ENCODE measurements at places on chromosomes 7 and 10. TPM values are rescaled to one million over a fixed set of nuclear protein-coding genes. Genes with fewer than 3 reads are reported as not detected.

GRCh38 chr10:43295436-43295835 lies 28.6 kb upstream of the RASGEF1A start:
- DNase-seq = no peak
- H3K27ac ChIP-seq = no peak overlapping the region
- 0 out of 2 replicates have a peak, but pooled peaks cover 3% of the 10 kb centered on the region for H3K27me3 ChIP-seq

- H3K4me3 ChIP-seq = no peak overlapping the region
- peaks cover 11% of the 10 kb centered on the region for H3K4me1 ChIP-seq
These were observed 171.4 kb upstream of the PPP2R2D start for GRCh38 chr10:131729361-131729760.

DNA sequence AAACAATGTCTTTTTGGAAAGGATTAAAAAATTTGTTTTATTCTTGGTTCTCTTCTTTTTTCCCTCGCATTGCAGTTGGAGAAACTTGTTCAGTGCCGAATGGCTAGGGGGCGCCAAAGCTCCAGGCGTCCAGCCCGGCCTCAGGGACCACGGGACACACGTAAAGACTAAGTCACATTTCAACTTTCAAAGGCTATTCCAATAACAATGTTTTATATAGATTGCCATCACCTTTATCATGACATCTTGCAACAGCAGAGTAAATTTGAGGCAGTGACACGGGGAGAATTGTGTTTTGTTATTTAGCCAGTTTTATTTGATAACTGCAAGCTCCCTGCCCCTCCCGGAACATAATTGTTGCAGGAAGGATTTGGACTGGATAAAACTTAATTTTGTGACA lies 2.2 kb upstream of the IGFBP3 start:
- peaks cover 50% of the 10 kb centered on the region for H3K27me3 ChIP-seq
- DNase-seq = peak; percentile 85
- no peaks in the 10 kb centered on the region for H3K36me3 ChIP-seq
- peaks cover 45% of the 10 kb centered on the region for H3K4me1 ChIP-seq

The NPSR1 gene
- not detected for total RNA-seq

The HOXA11 gene
- not detected for total RNA-seq

The CPN1 gene
- total RNA-seq = not detected

- H3K27ac ChIP-seq = no peak overlapping the region
- H3K27me3 ChIP-seq = no peaks in the 10 kb centered on the region
- H3K4me3 ChIP-seq = no peak overlapping the region
These were observed 110.8 kb downstream of the REEP3 start for GRCh38 chr10:63631991-63632390.

The ZNF25 gene
- 0.76 TPM for total RNA-seq

DNA sequence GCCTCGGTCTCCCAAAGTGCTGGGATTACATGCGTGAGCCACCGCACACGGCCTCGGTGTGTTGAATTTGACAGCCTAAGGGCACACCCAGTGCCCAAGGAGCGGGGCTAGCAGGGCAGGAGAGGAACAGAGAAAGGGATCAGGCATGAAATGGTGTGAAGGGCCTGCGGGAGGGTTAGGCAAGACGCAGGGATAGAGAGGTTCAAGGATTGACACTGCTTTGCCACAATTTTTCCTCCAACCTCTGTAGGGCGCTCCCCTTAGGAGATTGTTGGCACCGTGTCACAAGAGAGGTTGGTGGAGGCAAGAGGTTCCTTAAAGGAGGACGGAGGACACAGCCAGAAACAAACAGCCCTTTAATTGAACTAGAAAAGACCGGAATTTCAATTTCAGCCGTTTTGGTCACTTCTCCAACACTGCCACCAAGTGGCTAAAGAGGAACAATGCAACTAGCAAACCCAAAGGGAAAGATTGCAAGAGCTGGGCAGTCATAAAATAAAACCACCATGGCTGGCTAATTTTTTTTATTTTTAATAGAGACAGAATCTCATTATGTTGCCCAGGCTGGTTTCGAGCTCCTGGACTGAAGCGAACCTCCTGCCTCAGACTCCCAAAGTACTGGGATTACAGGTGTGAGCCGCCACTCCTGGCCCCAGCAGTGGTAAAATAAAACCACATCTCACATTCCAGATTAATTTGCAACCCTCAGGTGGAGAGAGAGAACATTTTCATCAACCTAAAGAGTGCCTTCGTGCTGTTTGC lies 6.9 kb upstream of the CREB3L2 start:
- no peaks in the 10 kb centered on the region for H3K36me3 ChIP-seq
- no peak overlapping the region for H3K27ac ChIP-seq
- H3K4me3 ChIP-seq = no peak overlapping the region
- no peaks in the 10 kb centered on the region for H3K27me3 ChIP-seq

GRCh38 chr10:49446031-49446430 lies 50.1 kb upstream of the DRGX start:
- no peak overlapping the region for H3K4me3 ChIP-seq
- H3K36me3 ChIP-seq = no peaks in the 10 kb centered on the region
- no peak for DNase-seq

DNA sequence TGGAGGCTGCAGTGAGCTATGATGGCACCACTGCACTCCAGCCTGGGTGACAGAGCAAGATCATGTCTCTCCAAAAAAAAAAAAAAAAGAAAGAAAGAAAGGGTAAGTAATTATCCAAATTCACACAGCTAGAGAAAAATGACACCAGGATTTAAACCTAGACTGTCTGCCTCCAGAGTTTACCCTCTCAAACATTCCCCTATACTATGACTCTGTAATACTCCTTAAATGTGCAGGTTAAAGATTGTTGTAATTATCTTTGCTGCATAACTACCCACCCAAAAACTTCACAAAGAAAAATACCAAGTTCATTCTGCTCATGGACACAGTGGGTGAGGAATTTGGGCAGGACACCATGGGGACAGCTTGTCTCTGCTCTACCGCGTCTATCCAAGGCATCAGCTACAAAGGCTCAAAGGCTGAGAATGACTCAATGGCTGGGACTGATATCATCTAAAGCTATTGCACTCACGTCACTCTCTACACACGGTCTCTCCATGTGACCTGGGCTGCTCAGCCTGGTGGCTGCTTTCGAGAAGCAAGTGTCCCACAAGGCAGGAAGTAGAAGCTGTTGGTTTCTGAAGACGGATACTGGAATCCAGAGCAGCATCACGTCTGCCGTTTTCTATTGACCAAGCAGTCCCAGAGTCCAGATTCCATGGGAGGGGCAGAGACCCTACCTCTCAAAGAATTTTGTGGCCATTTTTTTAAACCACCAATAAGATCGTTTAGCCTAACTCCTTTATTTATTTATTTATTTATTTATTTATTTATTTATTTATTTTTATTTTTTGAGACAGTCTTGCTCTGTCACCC lies 185.7 kb upstream of the AUTS2 start:
- no peaks in the 10 kb centered on the region for H3K36me3 ChIP-seq
- H3K4me1 ChIP-seq = no peaks in the 10 kb centered on the region
- H3K27ac ChIP-seq = no peak overlapping the region
- H3K27me3 ChIP-seq = no peaks in the 10 kb centered on the region
- no peak overlapping the region for H3K4me3 ChIP-seq
- no peak for DNase-seq

GRCh38 chr10:47047577-47048525 lies 136.6 kb downstream of the PTPN20 start:
- no peak overlapping the region for H3K4me3 ChIP-seq
- H3K27me3 ChIP-seq = no peaks in the 10 kb centered on the region
- DNase-seq = peak; percentile 78

- no peak overlapping the region for H3K27ac ChIP-seq
- H3K4me3 ChIP-seq = no peak overlapping the region
- DNase-seq = no peak
- H3K27me3 ChIP-seq = no peaks in the 10 kb centered on the region
These were observed 524.0 kb upstream of the PFKP start for GRCh38 chr10:2543142-2543886.

The ANKRD61 gene
- total RNA-seq = 0.42 TPM

- no peak overlapping the region for H3K4me3 ChIP-seq
- no peaks in the 10 kb centered on the region for H3K27me3 ChIP-seq
- H3K4me1 ChIP-seq = no peaks in the 10 kb centered on the region
- peaks cover 41% of the 10 kb centered on the region for H3K36me3 ChIP-seq
- no peak overlapping the region for H3K27ac ChIP-seq
- no peak for DNase-seq
These were observed 33.1 kb downstream of the MALSU1 start for GRCh38 chr7:23332193-23332592.

The NPY gene
- total RNA-seq = 3.1 TPM

- H3K36me3 ChIP-seq = no peaks in the 10 kb centered on the region
- no peaks in the 10 kb centered on the region for H3K27me3 ChIP-seq
- no peak for DNase-seq
- H3K4me1 ChIP-seq = no peaks in the 10 kb centered on the region
- H3K4me3 ChIP-seq = no peak overlapping the region
These were observed 44.0 kb downstream of the IMMP2L start for GRCh38 chr7:111518264-111518663.

DNA sequence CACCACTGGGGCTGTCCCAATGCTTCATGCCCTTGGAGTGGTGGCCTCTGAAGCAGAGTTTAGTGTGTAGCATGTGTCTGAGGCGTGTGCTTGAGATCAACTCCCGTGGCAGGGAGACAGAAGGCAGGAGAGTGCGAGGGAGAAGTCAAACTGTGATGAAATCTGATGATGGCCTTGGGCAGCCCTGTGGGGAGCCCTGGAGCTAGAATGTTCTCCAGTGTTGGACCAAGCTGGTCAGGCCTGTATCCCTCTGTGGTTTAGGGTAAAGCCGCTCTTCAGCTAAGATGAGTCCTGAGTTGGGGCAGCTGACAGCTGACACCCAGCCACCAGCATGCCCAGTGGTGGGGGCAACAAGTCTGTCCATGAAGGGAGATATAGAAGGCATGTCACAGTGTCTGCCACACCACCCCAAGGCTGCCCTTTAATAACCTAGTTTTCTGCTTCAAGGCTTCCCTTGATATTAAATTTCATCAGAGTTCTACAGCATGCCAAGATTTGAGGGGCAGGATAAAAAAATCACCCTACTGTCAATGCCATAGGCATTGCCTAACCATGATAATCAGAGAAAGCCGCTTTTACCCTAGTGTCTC lies 170.5 kb upstream of the SVIL start:
- H3K4me3 ChIP-seq = no peak overlapping the region
- no peak for DNase-seq
- H3K36me3 ChIP-seq = no peaks in the 10 kb centered on the region
- no peaks in the 10 kb centered on the region for H3K4me1 ChIP-seq

The GIMAP5 gene
- total RNA-seq = not detected

- DNase-seq = peak; percentile 60
- H3K4me3 ChIP-seq = peak overlapping the region; percentile 86
- H3K27me3 ChIP-seq = no peaks in the 10 kb centered on the region
- H3K4me1 ChIP-seq = peaks cover 27% of the 10 kb centered on the region
- H3K27ac ChIP-seq = no peak overlapping the region
- no peaks in the 10 kb centered on the region for H3K36me3 ChIP-seq
These were observed 743 bp downstream of the RBM17 start for GRCh38 chr10:6089334-6090219.

DNA sequence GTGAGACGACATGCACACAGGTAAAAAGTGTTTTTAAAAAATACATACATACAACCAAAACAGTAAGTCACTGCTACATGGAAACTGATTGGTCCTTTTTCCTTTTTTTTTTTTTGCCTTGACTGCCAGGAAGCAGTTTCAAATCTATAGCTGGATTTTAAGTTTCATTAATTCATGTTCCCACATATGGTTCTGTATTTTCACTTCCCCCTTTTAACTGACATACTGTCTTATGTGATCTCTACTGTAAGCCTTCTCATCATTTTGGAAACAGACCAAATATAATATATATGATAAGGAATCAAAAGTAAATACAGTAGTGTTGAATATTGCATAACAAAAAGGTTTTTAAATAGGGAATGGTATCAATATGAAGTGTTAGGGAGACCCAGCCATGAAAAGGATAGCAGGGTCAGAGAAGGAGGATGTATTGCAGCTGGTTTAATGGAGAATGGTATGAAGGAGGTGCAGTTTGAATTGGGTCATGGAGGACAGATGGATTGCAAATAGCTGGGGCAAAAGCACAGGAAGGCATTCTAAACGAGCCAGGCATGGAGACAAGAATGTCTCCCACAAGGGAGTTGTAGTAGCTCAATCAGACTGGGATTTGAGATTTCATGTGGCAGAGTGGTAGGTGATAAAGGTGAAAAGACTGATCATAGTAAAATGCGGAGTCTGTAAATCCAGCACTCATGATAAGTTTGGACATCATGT lies 5.4 kb downstream of the CAV1 start:
- H3K4me3 ChIP-seq = no peak overlapping the region
- no peak for DNase-seq
- H3K36me3 ChIP-seq = no peaks in the 10 kb centered on the region
- H3K4me1 ChIP-seq = peaks cover 18% of the 10 kb centered on the region
- peaks cover 14% of the 10 kb centered on the region for H3K27me3 ChIP-seq

DNA sequence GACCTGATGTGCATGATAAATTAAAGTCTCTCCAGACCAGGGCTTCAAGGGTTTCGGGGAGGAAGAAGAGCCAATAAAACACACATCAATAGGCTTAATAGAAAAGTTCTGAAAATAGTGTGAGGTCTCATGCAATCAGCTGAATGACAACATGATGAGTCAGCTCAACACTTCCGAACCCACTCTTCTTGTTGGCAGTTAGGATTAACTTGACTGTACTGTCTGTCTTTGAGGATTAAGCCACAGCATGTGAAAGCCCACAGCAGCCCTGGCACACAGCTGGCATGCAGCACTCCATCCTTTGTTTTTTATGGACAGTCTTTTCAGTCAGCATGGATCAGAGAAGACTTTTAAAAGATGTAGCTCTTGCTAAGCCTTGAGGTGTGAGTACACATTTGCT lies 526.9 kb upstream of the VSTM2A start:
- no peaks in the 10 kb centered on the region for H3K27me3 ChIP-seq
- no peak overlapping the region for H3K4me3 ChIP-seq
- no peak overlapping the region for H3K27ac ChIP-seq
- no peaks in the 10 kb centered on the region for H3K36me3 ChIP-seq
- no peak for DNase-seq
- H3K4me1 ChIP-seq = peaks cover 8% of the 10 kb centered on the region

DNA sequence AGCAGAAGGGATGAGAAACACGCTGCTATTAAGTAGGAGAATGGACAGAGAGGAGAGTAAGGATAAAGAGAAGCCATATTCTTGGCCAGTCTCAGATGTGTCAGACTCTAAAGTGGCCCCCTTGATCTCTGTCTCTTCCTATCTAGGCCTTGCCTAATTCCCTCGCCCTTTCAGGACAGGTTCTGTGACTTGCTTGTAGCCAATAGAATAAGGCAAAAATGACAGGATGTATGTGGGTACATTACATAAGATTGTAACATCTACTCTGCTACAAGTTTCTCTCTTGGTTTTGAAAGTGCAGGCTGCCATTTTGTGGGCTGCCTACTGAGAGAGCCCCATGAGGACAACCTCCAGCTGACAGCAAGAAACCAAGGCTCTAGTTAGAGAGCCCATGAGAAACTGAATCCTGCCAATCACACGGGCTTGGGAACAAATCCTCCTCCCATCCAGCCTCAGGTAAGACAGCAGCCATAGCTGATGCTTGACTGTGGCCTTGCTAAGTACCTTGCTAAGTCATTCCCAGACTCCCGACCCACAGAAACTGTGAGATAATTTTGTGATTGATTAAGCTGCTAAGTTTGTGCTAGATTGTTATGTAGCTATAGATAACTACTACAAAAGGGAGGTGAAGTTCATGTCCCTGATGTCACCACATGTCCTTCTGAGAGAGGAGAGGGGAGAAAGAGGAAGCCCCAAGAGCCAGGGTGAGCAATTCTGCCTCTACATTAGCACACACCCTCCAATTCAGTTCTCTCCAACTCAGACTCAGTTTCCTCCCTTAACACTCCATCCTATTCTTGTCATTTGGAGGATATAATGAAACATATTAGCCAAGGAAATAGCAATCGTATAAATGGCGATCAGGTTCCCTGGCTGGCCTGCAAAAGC lies 185.5 kb downstream of the SGMS1 start:
- H3K27ac ChIP-seq = no peak overlapping the region
- H3K27me3 ChIP-seq = no peaks in the 10 kb centered on the region
- H3K4me3 ChIP-seq = no peak overlapping the region
- DNase-seq = no peak
- H3K36me3 ChIP-seq = no peaks in the 10 kb centered on the region

- DNase-seq = peak; percentile 39
- H3K4me1 ChIP-seq = peaks cover 3% of the 10 kb centered on the region
- H3K4me3 ChIP-seq = no peak overlapping the region
- H3K27me3 ChIP-seq = no peaks in the 10 kb centered on the region
These were observed 19.4 kb upstream of the PDGFA start for GRCh38 chr7:538764-539685.
